ENCODE measurements at places on chromosomes 1 and 21.
A peak's percentile ranks its signal among the peaks of the same experiment; 100 is the strongest.

DNA sequence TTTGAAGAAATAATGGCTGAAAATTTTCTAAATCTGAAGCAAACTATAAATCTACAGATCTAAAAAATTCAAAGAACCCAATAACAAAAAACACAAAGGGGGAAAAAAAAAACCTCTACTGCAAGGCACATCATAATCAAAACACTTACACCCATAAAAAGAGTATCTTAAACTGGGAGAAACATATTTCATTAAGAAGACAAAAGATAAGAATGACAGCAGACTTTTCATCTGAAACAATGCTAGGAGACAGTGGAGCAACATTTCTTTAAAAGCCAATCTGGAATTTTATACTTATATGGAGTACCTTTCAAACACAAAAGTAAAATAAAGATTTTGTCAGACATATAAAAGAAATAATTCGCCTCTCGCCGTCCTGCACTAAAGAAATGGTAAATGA, 49.1 kb downstream of the COP1 start:
- DNase-seq, result no peak

GRCh38 chr1:42145389-42145716, 7.9 kb upstream of the GUCA2B start:
- DNase-seq, result no peak

GRCh38 chr1:23694371-23694770, 2.8 kb downstream of the RPL11 start:
- DNase-seq, result no peak

DNA sequence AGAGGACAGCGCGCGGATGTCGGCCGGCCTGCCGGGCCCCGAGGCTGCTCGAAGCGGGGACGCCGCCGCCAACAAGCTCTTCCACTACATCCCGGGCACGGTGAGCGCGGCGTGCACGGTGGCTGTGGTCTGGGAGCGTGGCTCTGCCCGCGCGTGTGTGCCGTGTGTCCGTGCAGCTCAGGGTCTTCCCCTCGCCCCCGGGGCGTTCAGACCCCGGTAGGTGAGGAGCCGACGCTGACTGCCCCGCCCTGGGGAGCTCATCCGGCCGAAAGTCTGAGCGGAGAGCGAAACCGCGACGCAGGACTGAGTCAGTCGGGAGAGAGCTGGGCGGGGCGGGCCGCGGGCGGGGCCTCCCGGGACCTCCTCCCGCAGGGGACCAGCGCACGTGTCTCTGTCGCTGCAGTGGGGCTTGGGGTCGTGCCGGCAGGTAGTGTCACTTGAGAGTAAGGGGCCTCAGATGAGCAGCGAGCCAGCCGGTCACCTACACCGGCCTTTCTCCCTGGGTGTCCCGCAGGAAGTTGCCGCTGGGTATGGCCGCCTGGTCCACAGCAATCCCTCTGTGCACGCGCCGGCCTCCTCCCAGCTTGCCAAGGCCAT, 520 bp downstream of the PLEKHN1 start:
- peak; percentile 83 for DNase-seq

DNA sequence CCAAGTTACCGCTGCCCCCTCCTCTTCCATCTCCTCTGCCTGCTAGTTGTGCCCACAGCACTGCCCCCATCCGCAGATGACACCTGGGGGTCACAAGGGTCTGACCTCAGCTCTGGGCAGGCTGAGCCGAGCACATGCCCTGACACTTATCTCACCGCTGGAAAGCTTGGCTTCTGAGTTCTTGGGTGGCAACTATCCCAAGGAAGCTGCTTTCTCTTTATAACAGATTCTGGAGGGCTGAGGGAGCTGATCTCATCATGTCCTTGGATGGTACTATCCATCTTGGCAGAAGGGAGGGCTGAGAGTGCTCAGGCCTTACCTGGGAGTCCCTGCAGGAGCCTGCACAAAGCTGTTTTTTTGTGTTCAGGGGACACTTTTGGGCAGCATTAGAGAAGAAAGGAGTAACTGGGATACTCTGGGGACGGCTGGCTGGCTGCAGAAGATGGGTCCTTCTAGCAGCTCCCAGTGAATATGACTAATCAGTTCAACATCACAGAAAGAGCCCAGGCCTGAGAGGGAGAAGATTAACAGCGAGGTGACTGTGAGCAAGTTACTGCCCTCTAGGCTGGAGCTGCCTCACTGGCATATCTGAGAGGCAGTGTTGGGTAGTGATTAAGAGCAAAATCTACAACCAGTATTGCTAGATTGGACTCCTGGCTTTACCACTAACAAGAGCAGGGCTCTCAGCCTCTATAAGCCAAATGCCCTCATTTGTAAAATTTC, 71.6 kb downstream of the PLXNA2 start:
- DNase-seq, result no peak

Measured in activated CD4-positive, alpha-beta T cell treated with anti-CD3 and anti-CD28 coated beads, Interleukin-2, amount 10 ng/mL, durations not matched to agents 7 days and 5 days (primary cell).